Globus pallidus (tissue), 1 donor: ENCODE measurements at places on chromosomes 3 and 15.

GRCh38 chr3:127622031-127622430 is 7.0 kb upstream of the PODXL2 start:
- no peak for DNase-seq

GRCh38 chr3:23751212-23751723 is 54.5 kb upstream of the UBE2E1 start:
- no peak for DNase-seq

GRCh38 chr3:141049681-141050080 is 1.5 kb upstream of the SPSB4 start:
- no peak for DNase-seq

DNA sequence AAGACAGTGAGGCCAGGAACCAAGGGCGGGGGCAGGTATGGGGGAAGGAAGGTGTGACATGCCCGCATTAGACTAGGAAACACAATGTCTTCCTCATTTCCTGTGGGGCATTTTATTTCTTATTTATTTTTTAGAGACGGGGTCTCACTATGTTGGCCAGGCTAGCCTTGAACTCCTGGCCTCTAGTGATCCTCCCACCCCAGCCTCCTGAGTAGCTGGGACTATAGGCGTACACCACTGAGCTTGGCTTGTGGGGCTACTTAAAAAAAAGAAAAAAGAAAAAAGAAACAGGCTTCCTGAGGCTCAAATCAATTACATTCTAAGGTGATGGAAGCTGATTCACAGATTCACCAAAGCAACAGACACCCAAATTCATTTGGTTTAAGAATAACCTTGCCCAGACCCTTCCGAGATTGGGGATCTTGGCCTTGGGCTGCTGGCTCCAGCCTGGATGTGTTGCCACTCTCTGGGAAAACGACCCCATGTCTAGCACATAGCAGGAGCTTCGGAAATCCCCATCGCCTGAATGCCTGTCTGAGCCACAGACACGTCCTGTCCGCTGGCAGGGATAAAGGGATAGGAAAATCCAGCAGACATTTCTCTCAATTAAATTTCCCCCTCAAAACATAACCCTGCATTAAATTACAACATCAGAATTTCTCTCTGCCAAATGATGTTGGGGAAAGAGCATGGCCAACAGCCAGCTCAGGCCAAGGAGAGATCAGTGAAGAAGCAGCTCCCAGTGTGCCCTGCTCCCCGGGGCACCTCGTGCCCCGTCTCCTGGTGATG is 13.0 kb downstream of the CPN2 start:
- no peak for DNase-seq

DNA sequence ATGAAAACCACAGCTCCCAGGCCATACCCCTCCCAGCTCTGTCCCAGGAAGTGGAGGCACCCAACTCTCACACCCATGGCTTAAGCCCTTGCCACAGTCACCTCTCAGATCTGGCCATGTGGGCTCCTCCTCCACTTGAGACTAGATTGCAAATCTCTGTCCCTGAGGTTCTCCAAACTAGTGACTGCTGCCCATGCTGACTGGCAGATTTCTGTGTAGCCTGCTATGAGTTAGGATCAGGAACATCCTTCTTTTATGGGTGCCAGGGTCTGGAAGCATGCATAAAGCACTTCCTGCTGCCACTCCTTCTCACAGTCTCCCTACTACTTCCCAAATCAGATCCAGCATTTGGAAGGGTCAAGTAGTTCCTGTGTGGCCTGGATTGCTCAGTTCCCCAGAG is 59.6 kb upstream of the GOLIM4 start:
- no peak for DNase-seq

DNA sequence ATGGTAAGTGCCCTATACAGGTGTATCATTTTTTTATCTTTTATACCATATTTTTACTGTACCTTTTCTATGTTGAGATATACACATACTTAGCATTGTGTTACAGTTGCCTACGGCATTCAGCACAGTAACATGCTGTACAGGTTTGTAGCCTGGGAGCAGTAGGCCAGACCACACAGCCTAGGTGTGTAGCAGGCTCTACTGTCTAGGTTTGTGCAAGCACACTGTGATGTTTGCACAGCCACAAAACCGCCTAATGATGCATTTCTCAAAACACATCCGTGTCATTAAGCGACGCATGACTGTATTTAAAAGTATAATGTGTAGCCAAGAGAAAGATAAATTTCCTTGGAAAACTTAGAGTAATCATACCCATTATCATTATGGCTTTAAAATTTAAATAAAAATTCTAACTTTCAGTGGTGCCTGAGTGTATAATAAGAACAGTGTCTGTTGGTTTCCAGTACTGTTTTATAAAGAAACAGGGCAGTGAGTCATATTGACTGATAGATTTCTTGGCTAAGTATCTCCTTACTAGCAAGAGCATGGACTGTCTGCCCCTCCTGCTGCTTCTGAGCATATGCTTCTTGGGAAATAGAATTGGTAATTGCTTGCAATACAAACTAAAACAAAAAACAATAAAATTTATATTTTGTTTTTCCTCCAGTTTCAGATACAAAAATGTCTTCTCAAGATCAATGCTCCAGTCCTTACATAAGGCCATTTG is 18.3 kb downstream of the CALML4 start:
- DNase-seq = no peak

GRCh38 chr15:58562135-58562534 is 130.3 kb downstream of the LIPC start:
- no peak for DNase-seq

DNA sequence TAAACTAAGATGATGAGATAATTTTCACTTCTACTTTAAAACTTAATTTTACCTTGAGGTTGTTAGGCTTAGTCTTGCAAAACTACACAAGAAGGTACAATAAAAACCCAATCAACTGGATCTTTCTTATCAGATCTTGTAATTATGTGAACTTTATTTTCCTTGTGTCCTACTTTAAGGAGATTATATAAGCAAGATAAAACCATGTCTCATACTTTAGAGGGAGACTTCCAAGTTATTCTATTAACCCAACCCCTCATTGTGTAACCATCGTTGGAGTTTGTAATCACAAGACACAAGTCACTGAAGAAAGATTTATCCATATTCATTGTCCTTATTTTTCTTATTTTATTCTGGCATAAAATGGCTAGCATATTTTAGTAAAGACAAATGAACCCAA is 165.6 kb downstream of the SERPINI1 start:
- DNase-seq = no peak

DNA sequence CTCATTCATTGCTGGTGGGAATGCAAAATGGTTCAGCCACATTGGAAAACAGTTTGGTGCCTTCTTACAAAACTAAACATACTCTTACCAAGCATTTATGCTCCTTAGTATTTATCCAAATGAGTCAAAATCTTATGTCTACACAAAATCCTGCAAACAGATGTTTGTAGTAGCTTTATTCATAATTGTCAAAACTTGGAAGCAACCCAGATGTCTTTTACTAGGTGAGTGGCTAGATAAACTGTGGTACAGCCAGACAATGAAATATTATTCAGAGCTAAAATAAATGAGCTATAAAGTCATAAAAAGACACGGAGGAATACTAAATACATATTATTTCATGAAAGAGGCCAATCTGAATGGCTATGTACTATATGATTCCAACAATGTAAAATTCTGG is 709.5 kb downstream of the NSUN3 start:
- no peak for DNase-seq

DNA sequence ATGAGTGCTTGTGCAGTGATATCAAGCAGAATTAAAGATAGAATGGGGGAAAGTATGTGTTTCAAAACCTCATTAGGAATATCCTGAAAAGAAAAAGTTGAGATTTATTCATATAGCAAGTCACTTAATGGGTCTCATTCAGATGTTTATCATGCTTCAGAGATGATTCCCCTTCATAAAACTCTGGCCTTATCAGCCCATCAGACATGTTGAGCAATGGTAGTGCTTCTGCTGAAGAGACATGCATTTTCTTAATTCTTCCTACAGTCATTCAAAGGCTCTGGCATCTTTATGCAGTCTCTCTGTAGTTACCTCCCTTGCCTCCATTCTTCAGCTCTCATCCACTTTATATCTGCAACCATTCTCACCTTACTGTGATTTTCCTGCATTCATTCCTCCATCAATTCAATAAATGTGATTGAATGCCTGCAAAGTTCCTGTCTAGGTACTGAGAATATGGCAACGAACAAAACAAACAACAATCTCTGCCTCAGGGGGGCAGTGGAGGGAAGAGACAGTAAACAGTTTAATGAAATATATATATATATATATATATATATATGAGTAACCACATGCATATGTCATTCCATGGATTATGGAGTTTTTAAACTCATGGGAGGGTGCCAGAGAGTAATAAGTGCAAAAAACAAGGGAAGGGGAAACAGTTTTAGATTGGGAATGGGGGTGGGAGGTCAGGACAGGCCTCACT is 138.5 kb downstream of the NECTIN3 start:
- no peak for DNase-seq

GRCh38 chr15:77012117-77012712 is 17.3 kb downstream of the PSTPIP1 start:
- no peak for DNase-seq

GRCh38 chr15:69934607-69935006 is 163.1 kb downstream of the TLE3 start:
- DNase-seq = no peak

DNA sequence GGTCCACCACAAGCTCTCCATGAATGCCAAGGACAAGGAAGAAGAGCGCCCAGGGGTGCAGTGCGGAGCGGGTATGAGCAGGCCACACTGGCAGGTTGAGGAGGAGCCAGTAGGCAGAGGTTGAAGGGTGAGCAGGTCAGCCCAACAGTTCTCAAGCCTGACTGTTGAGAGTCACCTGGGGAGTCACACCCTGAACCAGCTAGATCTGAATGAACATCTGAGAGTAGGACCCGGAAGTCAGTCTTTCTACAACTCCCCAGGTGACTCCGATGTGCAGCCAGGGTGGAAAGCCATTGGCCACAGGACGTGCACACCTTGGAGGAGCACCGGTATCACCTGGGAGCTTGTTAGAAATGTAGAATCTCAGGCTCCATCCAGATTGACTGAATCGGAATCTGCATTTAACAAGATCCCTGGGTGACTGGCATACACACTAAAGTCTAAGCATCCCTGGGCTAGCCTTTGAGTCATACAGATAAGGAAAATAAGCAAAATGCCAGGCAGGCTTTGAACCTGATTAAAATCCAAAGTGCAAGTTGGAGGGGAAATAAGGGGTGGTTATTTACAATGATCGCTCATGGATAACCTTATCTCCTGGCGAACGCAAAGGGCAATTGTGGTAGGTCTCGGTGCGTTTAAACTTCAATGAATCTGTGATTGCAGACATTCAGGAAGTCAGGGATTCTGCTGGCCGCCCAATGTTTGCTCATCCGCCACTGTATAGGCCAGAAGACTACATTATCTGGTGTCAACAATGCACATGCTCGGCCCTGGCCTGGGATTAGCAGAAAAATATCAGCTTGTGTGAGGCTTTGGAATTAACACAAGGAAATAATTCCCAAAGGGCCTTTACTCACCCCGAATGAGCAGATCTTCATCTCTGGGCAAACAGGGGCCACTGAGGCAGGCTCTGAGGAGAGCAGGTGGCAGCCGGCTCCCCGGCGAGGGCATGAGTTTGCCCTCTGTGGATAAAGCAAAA is 11.7 kb upstream of the LYZL4 start:
- no peak for DNase-seq

DNA sequence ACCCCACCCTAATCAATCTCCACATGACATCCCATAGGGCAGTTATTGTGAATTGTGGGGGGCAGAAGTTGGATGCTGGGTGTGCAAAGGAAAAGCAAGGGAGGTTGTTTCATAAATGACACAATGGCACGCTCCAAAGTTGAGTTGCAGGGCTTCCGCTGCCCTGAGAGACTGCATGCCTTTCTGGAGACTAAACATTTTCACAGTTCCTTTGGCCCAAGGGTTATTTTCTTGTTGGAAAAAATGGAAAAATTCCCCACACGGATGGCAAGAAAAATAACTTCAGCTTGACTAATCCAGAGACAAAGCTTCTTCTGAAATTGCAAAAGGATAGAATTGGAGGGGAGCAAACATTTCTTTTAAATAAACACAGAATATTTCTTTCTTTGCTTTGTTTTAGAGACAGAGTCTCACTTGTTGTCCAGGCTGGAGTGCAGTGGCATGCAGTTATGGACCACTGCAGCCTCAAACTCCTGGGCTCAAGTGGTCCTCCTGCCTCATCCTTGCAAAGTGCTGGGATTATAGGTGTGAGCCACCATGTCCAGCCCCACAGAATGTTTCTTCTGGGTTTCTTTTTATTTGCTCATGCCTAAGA is 19.1 kb upstream of the TPM1 start:
- no peak for DNase-seq

DNA sequence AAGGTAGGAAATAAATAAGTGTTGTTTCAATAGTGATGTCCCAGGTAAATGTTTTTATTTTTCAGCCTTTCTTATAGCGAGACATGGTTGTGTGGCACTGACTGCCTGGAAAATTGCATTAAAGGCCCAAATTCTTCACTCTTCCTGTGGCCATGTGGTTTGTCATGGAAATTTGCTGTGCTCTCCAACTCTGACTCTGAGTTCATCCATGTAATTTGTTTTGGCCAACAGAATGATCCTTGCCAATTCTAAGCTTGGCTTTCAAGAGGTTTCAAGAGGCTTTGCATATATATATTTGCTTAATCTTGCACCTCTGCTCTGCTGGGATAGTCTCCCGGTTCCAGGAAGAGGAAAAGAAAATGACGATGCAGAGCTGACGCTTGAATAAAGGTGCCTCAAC is 107.5 kb upstream of the ARHGEF26 start:
- DNase-seq = no peak

- DNase-seq = no peak
Observed at GRCh38 chr15:50675535-50676144, 11.0 kb downstream of the TRPM7 start.

DNA sequence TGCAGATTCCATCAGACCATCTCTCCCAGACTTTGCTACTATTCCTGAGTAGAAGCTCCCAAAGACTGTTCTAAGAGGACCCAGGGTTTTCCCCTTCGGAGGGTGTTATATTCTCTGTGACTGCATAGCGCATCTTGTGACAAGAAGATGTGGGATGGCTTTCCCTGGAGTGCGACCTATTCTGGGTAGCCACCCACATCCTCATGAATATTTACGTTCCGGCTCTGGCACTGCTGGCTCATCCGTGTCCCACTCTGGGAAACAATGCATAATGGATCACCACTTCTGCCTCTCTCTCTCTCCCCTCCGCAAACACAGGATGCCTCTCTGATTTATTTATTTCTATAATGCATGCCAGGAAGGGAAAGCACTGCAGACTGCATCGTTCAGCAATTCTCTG is 166.1 kb downstream of the PYDC2 start:
- peak; percentile 48 for DNase-seq

DNA sequence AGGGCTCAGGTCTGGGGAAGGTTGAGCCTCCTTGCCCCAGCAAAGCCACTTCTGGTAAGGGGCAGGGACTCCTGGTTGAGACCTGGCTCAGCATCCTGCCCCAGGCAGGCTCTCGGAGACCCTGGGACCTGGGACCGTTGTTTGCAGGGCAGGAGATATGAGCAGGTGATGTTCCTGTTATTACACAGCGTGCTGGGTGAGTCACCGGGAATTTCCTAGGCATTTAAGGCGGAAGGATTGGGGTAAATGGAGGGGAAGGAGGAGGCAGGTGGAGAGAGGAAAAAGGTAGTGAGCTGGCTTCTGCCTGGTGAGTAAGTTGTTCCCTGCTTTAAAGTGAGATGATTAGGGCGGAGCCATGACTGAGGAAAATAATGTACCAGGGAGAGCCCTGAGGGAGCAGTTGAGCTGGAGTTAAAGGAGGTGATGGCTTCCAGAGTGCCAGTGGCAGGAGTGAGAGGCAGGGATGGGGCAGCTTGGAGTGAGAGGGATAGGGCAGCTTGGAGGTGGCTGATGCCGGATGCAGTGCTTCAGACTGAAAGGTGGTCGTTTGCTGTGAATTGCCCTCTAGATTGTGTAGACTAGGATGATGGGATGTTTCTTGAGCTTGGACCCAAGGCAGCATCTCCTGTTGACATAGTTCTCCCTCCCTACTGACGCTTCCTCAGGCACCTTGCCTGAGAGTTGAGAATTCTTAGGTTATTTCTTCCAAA is 79.4 kb downstream of the AAGAB start:
- DNase-seq = no peak
